NCI-H510A (cell line): ENCODE measurements at places on chromosomes 3 and 15.

DNA sequence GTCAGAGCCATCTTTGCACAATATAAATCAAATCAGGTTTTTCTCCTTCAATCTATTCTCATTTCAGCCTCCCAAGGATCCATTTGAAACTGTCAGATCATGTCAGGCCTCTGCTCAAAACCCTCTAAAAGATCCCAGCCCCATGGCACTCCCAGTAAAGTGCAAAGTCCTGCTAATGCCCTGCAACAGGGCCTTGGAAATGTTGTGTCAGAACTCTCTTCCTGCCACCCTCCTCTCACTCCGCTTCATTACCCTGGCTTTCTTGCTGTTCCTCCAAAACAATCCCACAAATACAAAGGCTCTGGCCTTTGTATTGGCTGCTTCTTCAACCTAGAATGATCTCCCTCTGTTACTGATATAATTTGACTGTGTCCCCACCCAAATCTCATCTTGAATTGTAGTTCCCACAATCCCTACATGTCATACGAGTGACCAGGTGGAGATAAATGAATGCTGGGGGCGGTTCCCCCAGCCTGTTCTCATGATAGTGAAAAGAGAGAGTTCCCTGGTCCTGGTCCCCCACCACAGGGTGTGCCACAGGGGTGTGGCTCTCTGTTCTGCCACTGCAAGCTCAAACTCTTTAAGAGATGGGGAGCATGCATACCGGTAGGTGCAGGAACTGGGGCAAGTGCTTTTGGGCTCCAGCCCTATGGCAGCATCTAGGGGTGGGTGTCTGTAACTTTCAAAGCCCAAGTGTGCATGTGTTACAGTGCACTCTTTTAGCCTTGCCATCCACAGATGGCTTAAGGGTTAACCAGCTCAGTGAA, 22.9 kb upstream of the TRA2B start:
- no peak for DNase-seq

GRCh38 chr3:156579427-156579851, 24.5 kb upstream of the SSR3 start:
- no peak for DNase-seq

DNA sequence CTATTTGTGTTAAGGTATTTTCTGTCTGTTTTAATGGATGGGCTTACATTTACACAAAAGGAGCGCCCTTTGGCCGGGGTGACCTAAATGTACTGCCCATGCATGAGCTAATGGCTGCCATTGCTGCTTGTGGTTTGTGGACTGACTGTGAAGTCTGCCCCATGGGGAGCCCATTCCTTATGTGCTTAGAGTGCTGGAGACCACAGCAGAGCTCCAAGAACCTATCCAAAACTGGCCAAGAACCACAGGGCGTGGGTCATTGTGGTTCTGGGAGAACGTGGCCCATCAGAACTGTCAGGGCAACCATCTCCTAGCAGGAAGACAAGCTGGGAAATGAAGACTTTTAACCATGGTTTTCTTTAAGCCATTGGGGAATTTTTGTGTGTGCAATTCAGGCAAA, 105.3 kb downstream of the CHDH start:
- no peak for DNase-seq

GRCh38 chr3:4720316-4721075, 227.3 kb downstream of the ITPR1 start:
- no peak for DNase-seq

DNA sequence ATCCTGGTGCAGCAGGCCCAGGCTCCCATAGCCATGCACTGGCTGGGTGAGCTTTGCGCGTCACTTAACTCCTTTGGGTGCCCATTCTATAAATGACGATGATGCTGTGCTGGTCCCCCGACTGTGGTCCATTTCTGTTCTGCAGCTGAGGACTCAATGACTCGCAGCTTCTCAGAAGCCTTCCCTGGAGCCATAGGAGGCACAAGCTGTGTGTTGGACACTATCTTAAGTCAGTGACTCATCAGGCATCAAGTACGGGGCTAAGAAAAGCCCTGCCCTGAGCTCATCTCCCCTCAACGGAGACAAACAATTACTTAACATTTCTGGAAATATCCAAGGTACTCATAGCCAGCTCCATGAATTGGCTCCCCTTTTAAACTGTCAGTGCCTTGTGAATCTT, 13.8 kb upstream of the MUSTN1 start:
- DNase-seq, result no peak

GRCh38 chr3:158748237-158748828, 16.1 kb upstream of the RARRES1 start:
- DNase-seq, result no peak

DNA sequence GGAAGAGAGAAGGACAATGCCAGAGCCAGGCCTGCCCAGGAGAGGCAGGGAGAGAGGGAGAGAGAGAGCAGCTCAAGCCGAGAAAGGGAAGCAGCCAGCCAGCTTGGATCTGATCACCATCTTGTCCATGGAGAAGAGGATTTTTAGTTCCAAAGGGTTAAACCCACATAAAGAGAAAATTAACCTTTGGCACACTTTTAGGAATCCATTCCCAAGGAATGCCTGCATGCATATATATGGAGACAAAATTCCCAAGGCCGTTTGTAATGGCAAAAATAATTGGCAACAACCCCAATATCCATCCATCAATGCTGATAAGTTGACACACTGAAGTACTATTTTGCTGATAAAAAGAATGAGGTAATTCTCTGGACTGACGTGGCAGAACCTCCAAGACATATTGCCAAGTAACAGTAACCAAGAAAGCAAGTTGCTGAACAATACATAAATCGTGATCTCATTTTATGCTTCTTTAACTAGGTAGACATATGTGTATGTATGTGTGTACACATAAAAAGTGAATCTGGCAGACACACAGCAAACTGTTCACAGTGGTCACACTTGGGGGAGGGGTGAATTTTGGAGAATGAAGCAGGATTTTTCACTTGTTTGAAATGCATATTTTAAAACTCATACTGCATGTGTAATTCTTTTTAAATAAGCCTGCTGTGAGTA, 7.5 kb upstream of the STRA6 start:
- no peak for DNase-seq

- DNase-seq, result no peak
Measured at GRCh38 chr15:63353261-63353660, 28.4 kb downstream of the CA12 start.

DNA sequence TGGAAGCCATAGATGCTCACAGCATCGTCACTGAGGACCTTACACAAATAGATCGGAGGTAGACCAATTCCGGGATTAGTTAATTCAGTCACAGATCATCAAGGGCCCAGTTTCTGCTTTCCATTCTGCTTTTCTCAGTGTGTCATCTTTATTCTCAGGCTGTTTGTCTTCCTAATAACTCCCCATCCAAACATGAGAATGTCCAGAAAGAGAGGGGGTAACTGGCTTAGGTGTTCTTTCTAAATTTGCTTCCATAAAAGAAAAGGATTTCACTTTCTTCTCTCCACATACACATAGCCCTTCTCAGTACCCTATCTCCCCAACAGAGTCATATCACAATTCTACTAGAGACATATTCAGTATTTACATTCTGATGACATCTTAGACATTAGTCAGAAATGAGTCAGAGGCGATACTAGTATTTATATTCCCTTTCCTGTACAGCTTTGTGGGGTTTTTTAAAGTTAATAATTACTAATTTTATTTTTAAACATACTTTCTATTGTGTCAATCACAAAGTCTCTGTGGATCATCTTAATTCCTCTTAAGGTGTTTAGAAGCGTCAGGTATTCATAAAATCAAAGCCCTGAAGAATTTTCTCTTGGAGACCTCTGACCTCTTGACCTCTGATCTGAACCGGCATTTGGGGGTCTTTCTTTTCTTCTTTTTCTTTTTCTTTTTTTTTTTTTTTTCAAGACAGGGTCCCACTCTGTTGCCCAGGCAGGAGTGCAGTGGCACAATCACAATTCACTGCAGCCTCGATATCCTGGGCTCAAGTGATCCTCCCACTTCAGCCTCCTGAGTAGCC, 24.3 kb upstream of the IL12A start:
- DNase-seq, result no peak

GRCh38 chr3:31729082-31729481, 196.4 kb downstream of the STT3B start:
- DNase-seq, result no peak
